Activated naive CD4-positive, alpha-beta T cell (primary cell): ENCODE measurements at places on chromosomes 13 and 19.

- DNase-seq = no peak
These were observed 114.7 kb downstream of the RAP2A start for GRCh38 chr13:97548711-97549110.

GRCh38 chr13:92873029-92873428, 353.6 kb upstream of the GPC6 start:
- no peak for DNase-seq

GRCh38 chr19:35398570-35398969, 27.7 kb downstream of the GPR42 start:
- no peak for DNase-seq

DNA sequence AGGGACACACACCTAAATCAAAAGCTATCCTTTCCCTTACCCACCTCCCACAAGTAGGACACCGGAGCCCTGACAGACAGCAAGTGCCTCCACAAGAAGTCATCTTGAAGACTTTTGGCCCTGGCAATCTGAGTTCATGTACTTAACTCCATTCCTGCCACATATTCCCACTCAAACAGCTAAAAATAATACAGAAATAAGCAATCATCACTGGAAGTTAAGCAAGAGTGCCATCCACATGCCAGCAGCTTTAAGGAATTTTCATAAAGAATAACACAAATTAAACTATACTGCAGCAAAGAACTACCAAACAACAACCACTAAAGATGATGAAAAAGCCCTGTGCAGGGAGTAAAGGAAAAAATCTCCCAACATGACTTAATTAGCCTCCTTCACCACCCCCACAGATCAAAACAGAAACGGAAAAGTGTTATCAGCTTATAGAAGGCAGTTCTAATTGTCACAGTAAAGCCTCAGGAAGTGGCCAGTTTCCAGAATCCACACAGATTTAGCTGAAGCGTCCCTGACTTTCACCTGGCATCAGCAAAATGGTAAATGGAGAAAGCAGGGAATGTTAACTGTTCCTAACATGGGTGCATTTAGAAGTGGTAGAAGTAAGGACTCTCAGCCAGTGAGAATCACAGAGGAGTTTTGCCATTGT, 343.9 kb downstream of the TBC1D4 start:
- DNase-seq = no peak

- DNase-seq = no peak
These were observed 215.7 kb downstream of the ZNF536 start for GRCh38 chr19:30587869-30588268.

DNA sequence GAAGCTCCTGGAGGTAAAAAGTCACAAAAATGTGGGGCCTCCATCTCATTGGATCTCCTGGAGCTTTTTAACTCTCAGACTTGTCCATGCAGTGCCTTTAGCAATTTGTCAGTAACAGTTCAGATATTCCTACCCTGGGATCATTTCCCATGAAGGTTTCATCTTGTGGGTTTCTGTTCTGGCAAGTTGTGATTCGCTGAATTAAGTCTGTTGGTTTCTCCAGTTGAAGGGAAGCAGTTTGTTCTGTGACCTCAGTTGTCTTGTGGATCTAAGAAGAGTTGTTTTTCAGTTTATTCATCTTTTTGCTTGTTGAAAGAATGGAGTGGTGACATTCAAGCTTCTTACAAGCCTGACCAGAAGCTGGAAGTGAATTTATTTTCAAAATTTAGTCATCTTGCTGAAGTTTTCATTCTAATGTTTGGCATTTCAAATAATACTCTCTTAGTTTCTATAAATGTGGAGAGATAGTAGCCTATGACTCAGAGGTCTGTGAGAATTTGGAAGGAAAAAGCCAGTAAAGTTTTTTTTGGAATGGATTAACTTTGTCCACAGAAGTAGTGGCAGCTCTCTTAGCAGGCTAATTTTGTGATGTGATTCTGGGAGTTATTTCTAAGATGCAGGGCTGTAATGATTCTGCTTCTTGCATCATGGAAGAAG, 120.1 kb upstream of the CSNK1A1L start:
- no peak for DNase-seq

DNA sequence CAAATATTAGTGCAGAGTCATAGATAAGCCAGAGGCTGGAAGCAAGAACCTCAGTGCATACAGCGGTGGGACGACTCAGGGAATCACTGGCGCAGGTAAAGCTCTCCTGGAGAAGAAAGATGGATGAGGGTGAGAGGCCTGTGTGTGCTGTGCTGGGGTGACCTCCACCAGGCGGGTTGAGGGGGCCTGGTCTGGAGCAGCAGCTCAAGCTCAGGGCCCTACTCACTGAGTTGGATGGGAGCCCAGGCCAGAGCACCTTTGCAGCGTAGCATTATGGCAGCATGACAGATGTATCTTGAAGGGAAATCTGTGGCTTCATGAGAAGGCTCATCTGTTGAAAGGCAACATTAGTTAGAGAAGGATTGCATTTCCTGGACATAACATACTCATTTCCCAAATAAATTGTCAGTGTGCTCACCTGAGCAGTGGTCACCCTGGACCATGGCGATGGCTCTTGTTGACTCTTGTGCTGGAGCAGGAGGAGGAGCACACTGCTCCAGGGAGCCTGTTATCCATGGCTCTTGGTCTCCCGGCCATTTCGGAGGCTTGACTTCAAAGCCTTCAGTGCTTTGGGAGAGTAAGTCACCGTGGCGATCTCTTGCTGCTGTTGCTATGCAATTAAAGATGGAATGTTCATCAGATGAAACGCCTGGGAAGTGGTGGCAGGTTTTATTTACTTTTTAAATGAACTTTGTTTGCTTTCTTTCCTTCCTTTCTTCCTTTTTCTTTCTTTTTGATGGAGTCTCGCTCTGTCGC, 25.0 kb downstream of the HNRNPM start:
- no peak for DNase-seq

DNA sequence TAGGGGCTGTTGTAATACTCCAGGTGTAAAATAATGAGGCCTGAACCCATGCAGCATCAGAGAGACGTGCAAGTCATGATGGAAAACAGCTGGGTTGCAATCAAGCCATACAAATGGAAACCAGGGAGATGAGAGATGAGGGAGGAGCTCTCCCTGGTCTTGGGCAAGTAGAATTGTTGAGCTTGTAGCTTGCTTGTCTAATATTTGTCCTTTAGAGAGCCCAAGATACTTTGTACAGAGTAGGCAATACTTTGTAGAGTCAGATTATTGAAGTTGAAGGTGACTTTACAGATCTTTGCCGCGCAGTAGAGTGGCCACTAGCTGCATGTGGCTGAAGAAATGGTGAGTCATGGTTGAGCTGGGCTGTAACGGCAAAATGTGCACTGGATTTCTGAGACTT, 8.3 kb downstream of the ATP8A2 start:
- DNase-seq = no peak

- no peak for DNase-seq
These were observed 106.8 kb downstream of the NHLRC3 start for GRCh38 chr13:39144941-39145533.

GRCh38 chr13:34361560-34361959, 543.6 kb downstream of the RFC3 start:
- no peak for DNase-seq

DNA sequence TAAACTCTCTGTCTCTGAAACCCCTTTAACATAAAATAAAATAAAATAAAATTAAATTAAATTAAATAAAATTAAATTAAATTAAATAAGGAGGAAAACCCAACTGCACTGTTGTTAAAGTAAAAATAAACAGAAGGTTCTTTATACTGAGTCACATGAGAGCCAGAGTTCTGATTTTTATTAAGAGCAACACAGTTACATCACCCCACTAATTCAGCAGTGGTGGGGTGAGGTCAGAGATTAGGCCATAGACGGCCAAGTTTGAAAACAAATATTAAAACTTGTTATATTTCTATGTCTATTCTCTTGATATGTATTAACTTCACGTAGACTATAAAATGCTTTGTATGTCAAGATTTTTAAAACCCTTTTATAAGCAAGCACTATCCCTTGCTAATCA, 59.5 kb downstream of the MYCBP2 start:
- DNase-seq = no peak

DNA sequence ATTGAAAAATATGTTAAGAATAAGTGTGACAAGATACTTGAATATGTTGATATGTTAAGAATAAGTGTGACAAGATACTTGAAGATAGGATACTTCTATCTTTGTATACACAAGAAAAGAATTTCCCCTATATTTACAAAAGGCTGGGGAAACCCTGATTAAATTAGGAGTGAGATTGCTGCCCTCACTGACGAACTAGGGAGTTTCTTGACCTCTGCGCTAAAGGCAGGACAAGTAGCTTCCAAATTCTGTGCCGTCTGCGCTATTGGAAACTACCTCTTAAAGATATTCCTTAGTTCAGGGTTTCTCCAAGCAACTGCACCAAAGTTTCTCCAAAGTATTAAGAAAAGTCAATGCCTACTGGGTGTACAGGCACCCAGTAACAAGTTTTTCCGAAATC, 730 bp downstream of the ZNF260 start:
- no peak for DNase-seq

DNA sequence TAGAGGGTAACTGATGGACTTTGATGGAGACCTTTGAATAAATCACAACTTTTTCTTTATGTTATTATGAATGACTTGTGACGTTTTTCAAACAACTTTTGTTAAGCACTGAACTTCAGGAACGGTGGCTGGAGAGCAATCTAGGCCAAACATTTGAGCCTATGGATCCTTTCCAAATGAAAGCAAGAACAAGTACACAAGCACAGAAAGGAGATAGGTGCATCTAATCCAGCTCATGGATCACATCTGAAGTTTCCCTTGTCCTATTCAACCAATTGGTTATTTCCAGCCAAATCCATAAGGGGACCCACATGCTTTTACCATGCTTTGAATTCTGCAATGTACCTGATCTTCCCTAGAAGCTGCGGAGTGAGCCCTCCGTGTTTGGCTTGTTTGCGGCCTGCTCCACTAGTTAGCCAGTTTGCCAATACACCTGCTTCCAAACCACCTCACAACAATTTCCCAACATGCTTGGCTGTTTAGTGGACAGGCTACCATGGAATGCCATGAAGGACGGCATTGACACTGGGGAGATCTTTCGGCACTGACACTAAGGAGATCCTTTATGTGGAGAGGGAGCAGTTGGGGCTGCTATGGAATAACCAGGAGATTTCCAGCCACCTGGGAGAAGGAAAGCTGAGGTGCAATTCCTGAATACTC, 315.9 kb downstream of the DNAJC15 start:
- DNase-seq = no peak

DNA sequence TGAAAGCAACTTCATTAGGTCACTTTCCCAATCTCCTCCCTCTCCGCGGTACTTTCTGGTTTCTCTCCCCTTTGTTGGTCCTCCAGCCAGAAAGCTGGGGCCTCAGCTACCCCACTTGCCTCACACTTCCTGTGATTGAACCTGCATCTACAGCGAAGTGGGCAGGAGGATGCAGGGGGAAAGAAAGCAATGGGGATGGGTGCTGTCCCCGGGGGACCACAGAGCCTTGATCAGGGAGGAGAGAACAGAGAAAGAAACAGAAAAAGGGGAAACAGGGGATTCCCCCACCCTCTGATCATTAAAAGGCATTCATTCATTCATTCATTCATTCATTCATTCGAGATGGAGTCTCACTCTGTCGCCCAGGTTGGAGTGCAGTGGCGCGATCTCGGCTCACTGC, 74.2 kb downstream of the TRPM4 start:
- DNase-seq = no peak
